Activated CD4-positive, alpha-beta T cell treated with anti-CD3 and anti-CD28 coated beads for 1 hour (primary cell): ENCODE measurements at places on chromosomes 13 and 19.
A peak's percentile ranks its signal among the peaks of the same experiment; 100 is the strongest.

DNA sequence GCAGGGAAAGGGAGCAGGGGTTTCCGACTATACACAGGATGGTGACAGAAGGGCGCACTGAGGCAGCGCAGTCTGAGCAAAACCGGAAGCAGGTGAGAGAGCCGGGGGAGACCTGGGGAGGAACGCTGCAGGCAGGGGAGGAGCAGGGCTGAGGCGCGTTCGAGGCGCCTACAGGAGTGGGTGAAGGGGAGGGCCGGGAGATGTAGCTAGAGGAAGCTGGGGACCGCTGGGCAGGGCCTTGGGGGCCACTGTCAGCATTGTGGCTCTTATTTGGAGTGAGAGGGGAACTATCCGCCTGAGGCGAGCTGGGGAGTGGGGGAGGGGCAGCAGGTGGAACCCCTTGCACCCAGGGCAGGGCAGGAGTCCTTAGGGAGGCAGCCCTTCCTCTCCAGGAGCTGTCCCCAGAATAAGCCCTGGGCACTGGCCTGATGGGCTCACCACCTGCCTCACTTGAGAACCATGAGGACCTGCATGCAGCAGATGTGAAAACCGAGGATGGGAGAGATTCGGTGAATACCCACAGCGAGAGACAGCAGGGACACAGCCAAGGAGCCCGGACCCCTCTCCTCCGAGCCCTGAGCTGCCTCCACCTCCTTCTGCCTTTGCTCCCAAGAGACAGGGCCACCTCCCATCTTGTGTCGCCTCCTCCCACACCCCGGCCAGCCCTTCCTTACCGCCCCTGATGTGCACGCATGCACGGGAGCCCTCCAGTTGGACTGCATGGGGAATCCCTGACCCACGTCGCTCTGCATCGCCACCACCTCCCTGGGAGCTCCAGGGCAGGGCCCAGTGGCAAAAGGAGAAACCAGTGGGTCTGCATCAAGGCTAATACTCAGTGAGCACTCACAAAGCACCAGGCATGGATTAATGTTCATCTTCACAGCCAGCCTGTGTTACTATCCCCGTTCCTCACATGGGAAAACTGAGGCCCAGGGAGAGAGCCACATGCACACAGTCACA, 10.3 kb downstream of the AKT2 start:
- no peak for DNase-seq

DNA sequence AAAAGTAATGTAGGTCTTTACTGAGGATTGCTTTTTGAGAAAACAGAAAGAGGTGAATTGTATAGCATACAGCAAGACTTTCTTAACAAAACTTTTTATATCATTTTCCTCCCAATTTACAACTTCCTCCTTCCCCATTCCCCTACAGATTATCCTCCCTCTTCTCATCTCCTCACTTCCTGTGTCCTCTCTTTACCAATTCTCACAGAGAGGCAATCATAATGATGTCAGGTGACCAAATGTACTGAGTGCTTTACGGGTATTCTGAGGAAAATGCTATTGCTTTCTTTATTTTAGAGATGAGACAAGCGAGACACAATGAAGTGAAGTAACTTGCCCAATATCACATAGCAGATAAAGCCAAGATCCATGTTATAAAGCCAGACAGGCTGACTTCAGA, 1.7 kb upstream of the MTMR6 start:
- no peak for DNase-seq

DNA sequence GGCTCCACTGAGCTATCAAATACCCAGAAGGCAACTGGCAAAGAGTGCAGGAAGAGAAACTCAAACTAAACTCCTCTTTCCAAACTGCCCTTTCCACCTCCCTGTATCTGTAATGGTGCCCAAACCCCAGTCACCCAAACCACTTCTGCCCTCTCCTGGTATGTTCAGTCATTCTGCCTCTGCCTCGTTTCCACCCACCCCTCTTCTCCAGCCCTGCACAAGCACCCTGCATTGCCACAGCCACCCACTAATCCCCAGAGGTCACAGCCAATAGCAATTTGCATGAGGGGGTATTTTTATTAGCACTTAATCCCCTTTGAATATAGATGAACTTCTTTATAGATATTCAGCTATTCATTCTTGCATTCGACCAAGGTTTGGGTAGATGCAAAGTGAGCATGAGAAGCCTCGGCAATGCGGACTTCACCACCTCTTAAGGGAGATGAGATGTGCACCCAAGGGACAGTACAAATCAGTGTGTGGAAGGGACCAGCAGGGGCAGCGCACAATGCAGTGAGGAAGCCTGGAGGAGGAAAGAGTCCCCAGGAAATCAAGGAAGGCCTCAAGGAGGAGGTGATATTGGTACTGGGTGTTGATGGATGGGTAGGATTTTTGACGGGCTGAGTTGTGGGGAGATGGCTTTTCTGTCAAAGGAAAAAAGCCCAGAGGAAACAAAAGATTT, 12.4 kb downstream of the TMEM272 start:
- DNase-seq, result peak; percentile 40

GRCh38 chr19:1952635-1953034, 11.7 kb downstream of the CSNK1G2 start:
- DNase-seq, result no peak

DNA sequence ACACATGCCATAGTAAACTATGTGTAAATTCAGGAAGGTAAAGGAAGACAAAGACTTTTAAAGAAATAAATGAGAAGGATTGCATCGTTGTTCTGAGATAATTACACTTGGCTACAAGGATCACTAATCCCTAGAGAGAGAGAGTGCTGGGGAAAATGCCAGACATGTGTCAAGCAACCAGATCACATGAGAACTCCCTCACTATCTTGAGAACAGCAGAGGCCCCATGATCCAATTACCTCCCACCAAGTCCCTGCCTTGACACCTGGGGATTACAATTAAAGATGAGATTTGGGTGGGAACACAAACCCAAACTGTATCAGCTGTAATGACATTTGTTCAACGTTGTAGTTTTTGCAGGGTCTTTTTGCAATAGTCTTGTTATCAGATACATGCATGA, 1600.9 kb upstream of the MIR17HG start:
- no peak for DNase-seq

DNA sequence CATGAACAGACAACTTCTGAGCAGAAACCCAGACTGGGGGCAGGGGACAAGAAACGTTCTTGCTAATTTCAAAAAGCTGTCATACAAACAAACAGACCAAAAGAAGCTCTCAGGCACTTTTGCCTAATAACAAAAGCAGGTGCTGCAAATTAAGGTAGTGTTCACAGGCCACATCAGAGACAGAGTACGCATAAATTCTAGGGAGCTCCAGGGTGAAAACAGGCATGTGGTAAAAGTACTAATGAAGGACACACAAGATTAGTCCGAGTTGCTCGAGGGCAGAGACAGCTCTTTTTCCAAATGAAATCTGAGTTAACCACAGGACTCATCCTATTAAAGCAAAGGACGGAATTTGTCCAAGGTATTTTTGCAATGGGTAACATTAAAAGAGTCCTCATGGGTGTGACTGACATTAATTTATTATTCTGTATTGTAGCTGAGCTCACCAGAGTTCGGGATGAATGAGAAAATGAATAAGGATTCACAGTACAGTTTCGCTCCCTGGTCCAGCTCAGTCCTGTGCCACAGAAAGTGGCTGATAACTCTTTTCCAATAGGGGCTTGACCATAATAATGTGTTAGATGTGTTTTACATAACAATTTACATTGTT, 197.3 kb downstream of the LHFPL6 start:
- DNase-seq, result no peak
